Colonic mucosa (tissue), 4 donors: ENCODE measurements at places on chromosomes 5 and 9. TPM values are rescaled to one million over a fixed set of nuclear protein-coding genes. Genes with fewer than 3 reads are reported as not detected.

The CDH18 gene
- not detected for total RNA-seq

The FGFR4 gene
- total RNA-seq = 58.7 TPM

The ARHGEF28 gene
- 8.0 TPM for total RNA-seq

The AHRR gene
- total RNA-seq = 1.9 TPM

The C5orf24 gene
- total RNA-seq = 24.2 TPM

The SLC4A9 gene
- 0.42 TPM for total RNA-seq

The NTNG2 gene
- 1.3 TPM for total RNA-seq
